Iris pigment epithelial cell (primary cell): ENCODE measurements at places on chromosomes 4 and X.

DNA sequence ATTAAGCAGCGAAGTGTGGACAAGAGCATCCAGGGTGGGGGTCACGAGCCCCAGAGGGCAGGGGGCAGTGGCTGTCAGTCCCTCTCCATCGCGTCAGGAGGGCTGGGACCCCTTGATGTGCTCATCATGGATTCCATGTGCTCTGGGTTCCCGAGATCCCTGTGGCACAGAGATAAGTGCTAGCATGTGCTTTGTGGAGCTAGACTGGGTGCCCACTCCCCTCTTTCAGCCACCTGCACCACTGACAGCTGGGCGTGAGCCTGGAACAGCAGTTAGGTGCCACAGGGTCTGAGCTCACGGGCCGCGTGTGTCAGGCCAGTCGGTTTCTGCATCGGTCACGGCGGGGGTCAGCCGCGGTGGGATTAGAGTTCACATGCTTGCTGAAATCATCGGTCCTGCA, 24.3 kb downstream of the CPZ start:
- DNase-seq = no peak

DNA sequence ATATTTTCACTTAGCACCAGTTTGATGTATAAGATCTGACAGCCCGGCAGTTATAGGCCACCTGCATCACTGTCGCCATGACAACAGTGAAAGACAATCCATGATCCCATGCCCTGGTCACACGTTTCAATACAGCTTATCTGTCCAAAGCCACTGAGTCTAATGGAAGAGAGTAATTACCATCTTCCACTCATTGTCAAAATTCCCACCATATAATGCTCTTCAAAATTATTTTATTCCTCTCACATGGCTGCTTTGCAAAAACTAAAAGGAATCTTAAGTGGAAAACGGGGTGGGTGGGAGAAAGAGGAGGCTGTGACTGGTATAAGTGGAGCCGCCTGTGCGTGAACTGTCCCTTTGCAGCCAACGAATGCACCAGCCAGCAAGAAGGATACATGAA, 44.2 kb downstream of the MAML3 start:
- no peak for DNase-seq

- no peak for DNase-seq
Measured at GRCh38 chrX:137748827-137749226, 182.9 kb downstream of the ZIC3 start.

GRCh38 chrX:155334486-155335336, at the start of gene CLIC2:
Gene CLIC2, minus strand, starts transcription at chrX:155334614. Its CDS starts 187 bp downstream, at chrX:155334427.
- peak; percentile 54 for DNase-seq

- DNase-seq = no peak
Measured at GRCh38 chrX:106716463-106716862, 10.0 kb upstream of the RNF128 start.

GRCh38 chr4:28358606-28359005, 1498.0 kb downstream of the STIM2 start:
- DNase-seq = no peak

GRCh38 chr4:54082168-54082567, 17.8 kb upstream of the CHIC2 start:
- DNase-seq = peak; percentile 96

DNA sequence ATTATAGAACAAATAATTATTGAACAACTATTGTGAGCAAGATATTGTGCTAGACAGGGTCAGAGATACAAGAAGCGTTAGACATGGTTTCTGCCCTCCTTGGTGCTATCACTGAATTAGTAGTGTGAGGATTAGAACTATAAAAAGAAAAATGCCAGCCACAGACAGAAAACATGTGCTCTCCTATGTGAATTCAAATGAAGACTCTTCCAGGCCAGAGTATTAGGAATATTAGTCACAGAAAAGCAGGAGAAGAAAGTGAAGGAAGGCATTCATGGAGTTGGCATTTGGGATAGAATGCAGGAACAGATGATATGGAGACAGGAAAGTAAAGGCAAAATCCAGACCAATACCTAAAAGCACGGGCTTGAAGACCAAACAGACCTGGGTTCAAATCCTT, 179.6 kb upstream of the TENM3 start:
- DNase-seq = no peak

DNA sequence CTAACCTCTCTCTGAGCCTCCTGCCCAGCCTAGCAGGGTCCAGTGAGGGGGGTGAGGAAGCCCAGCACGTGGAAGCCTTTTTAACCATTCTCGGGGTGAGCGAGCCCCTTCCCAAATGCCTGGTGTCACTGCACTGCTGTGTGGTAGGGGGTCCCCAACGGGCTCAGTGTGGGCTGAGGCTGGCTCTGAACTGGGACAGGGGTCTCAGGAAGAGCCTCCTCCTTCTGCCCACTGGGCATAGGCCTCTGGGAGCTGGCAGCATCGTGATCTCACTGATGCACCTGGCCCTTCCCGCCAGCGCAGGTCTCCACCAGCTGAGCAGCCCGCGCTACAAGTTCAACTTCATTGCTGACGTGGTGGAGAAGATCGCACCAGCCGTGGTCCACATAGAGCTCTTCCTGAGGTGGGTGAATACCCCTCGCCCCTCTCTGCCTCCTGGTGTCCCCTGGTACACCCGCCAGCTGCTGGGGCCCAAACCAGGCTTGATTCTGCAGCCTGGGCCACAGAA, 12.6 kb downstream of the HTRA3 start:
- no peak for DNase-seq

- DNase-seq = no peak
Measured at GRCh38 chrX:16357902-16358301, 190.6 kb downstream of the MAGEB17 start.

DNA sequence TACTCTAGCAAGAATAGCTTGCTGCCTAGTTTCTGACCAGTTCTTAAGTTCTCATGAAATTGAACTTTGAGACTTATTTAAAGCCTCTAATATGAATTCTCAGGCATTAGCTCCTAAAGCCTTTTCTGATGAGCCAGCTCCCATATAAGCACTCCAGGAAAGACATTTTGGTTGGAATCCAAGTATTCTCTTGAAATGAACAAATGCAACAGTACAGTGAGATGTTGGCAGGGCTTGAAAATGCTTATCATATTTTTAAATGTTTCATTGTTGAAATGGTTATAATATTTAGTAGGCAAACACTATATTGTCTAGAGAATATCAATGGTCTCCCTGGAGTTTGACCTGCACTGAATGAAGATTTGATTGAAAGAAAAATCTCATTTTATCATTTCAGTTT, 240.3 kb downstream of the ANK2 start:
- DNase-seq = peak; percentile 61

- no peak for DNase-seq
Measured at GRCh38 chrX:154486052-154486395, 391 bp downstream of the UBL4A start.

DNA sequence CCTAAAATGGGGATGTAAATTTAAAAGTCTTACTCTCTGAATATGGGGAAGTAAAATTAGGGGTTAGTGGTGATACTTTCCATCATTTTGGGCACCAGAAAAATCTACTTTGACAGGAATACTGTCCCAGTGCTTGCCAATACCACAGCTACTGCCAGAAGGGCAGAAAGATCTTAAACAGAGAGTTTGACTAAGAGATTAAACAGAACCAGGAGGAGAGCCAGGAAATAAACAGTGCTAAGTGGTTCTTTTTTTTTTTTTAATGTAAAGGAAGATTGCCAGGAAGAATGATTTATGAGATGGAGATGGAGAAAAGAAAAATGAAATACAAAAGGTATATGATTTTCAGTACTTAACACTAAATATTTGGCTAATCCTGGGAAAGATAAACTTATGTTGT, 126.8 kb downstream of the RTL3 start:
- no peak for DNase-seq

GRCh38 chr4:36414248-36414647, 132.8 kb downstream of the DTHD1 start:
- DNase-seq = no peak

- DNase-seq = no peak
Measured at GRCh38 chrX:129773649-129774458, 5.9 kb upstream of the SASH3 start.

DNA sequence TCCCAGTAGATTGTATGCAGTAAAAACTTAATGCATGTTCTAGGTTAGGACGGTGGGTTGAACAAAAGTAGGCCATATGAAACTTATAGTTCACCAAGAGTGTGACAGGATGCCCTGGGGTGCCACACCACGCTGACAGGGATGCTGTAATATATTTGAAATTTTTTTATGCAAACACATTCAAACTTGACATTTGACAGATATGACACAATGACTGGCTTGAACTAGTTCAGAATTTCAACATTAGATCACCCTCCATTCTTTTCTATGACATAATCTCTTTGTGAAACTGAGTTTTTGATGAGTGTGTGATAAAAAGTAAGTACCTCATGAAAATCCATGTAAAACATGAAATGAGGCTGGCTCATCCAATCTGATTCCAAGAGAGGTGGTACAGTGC, 198.4 kb downstream of the PALLD start:
- DNase-seq = no peak

- DNase-seq = peak; percentile 77
Measured at GRCh38 chr4:176735300-176735699, 57.4 kb downstream of the VEGFC start.

- no peak for DNase-seq
Measured at GRCh38 chr4:174449944-174450785, 72.1 kb downstream of the HPGD start.

DNA sequence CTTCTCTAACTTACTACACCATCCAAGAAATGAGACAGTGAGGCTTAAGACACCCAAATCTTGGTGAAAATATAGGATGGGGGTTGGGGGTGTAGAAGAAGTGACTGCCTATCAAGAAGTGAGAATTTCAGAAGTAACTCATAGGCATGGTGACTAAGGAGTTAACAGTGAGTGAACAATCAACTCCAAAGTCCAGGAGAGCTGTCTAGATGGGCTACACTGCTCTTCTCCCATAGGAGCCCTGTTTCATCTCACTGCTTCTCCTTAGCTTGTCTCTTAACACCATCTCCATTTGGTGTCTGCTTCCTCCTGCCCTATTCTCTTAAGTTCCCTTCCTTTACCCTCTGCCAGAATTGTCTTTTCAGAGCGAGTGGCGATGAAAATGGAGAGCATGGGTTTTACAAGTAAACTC, 22.7 kb downstream of the FABP2 start:
- DNase-seq = peak; percentile 32

- peak; percentile 96 for DNase-seq
Measured at GRCh38 chr4:931960-932712, at the start of the genes GAK and TMEM175. Gene GAK, minus strand, starts transcription at chr4:932316. Its CDS starts 129 bp downstream, at chr4:932187. Gene TMEM175, plus strand, starts transcription at chr4:932460. Its CDS starts 15,280 bp downstream, at chr4:947740.

- DNase-seq = no peak
Measured at GRCh38 chr4:175805846-175806245, 6.2 kb downstream of the GPM6A start.

- DNase-seq = no peak
Measured at GRCh38 chr4:159950707-159951106, 847.8 kb downstream of the RAPGEF2 start.

GRCh38 chr4:16231570-16232245, 5.4 kb upstream of the TAPT1 start:
- DNase-seq = no peak

DNA sequence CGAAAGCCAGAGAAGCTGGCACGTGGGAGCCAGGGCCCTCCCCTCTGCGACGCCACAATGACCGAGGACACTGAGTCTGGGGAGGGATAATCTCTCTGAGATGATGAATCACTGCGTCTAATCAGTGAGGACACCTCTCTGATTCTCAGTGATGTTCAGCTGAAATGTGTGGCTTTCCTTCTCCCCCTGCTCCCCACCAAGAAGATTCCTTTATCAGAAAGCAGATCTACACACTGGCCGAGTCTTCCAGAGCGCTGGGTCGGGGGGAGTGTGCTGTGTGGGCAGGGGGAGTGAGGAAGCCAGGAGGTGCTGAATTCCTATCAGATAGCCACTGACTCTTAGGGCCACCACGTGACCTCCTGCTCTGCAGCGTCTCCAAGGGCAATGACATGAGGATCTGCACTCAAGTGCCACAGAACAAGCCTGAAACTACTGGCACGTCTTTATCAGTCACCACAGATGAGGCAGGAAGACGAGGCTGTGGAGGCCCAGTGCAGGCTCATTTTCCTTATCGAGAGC, 89.2 kb downstream of the GATB start:
- no peak for DNase-seq

- DNase-seq = peak; percentile 35
Measured at GRCh38 chr4:139530833-139531427, 25.1 kb downstream of the SETD7 start.

DNA sequence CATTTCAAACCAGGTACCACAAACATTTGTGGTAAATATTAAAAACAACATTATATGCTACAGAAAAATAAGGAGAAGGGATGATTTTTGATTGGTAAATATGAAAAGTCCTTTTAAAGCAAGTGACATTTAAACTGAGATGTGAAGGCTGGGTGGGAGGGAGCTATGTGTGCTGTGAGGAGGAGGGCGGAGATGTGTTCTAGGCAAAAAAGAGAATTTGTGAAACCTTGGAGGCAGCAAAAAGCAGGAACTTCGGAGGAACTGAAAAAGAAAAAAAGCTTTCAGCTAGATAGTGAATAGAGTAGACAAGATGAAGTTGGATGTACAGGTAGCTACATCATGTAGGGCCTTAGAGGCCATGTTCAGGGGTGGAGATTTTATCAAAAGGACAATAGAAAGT, 10.1 kb upstream of the ARAP2 start:
- DNase-seq = no peak

DNA sequence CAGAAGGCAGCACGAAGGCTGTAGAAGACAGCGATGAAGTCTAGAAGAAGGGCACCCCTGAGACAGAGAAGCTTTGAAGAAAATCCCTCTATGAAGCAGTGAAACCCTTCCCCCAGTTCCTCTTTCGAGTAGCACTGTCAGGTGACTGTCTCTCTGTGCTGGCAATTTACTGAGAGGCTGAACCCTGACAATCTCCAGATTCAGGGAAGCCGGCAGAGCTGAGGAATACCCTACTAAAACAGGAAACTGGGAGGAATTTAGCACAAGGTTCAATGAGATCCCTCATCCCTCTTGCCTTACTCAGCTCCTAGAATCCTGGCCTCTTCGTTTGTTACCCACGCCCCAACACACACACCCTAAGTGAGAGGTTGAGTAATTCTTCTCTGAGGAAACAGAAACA, 239.7 kb upstream of the NOCT start:
- DNase-seq = peak; percentile 3

DNA sequence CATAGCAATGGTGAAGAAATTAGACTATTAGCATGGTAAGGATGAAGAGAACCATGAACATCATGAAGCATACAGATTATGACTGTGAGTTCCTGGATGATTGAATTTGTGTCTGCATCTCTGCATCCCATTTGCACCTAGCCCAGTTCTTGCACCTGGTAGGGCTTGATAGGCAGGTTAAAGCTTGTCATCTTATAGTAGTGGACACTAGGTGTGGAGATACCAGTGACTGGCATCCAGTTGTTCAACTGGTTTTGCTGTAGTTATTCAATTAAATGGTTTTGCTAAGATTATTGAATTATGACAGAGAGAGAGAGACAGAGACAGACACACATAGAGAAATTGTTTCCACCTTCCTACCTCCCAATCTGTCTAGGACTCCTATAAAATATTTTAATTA, 5.0 kb downstream of the ADH7 start:
- DNase-seq = no peak

DNA sequence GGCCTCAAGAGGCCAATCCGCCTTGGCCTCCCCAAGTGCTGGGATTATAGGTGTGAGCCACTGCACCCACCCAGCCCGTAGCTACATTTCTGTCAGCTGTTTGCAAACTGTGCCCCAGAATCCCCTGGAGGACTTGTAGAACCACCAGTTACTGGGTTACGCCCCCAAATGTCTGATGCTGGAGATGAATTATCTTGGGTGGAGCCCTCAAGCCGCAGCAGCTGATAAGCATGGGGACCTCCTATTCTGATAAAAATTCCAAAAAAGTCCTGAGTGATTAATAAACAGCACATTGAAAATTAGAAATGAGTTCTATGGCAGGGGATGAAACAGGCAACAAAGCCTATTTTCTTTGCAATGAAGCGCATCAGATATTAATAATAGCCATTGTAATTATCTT, 105.0 kb downstream of the PTTG2 start:
- DNase-seq = no peak

GRCh38 chrX:153645151-153645550, 1.9 kb upstream of the DUSP9 start:
- no peak for DNase-seq
